ENCODE measurements at places on chromosomes 7 and 10.

- DNase-seq: no peak
These were observed 1.9 kb upstream of the EBF3 start for GRCh38 chr10:129965959-129966358.

DNA sequence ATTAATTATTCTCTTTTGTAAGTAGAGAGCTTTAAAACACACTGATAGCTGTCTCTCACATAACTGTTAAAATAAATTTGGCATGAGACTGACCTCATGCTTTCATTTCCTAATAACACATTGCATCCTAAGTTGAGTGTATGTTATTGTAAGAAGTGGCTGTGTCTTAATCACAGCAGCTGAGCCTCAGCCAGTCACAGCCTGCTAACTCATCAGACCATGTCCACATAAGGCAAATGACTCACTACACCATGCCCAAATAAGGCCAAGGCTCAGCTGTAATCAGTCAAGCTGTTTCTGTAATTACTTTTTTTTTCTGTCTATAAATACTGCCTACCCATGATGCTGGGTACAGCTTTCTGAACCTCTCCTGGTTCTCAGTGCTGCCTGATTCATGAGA lies 860.9 kb downstream of the XPNPEP1 start:
- no peak for DNase-seq

- no peak for DNase-seq
These were observed 117.0 kb upstream of the DKK1 start for GRCh38 chr10:52197098-52197497.

GRCh38 chr7:42183547-42183946 lies 53.5 kb downstream of the GLI3 start:
- no peak for DNase-seq

DNA sequence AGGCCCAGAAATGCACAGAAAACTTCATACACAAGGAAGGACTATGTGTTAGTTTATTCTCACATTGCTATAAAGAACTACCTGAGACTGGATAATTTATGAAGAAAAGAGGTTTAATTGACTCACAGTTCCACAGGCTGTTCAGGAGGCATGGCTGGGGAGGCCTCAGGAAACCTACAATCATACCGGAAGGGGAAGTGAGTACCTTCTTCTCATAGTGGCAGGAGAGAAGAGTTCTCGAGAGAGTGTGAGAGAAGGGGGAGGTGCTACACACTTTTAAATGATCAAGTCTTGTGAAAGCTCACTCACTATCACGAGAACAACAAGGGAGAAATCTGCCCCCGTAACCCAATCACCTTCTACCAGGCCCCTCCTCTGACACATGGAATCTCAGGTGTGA lies 16.8 kb upstream of the RAMP3 start:
- DNase-seq: no peak

GRCh38 chr10:60652628-60653027 lies 125.7 kb upstream of the CDK1 start:
- no peak for DNase-seq

DNA sequence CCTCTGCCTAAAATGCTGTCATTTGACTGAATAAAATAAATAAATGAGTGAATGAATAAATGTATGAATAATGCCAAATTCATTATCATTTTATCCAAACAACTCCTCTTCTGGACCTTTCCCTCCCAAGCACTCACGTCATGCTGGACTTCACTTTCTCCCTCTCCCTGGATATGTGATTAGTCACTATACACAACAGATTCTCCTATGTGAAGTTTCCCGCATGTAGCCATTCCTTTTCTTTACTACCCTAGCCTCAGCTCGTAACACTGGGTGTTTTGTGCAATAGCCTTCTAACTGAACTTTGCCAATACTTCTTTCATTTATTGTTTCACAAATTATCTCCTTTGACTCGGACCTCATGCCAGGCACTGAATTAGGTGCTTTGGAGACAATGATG lies 87.6 kb upstream of the IL6 start:
- DNase-seq: no peak

All from NCI-H460 (cell line).